ENCODE measurements at places on chromosomes 5 and 9.

GRCh38 chr5:156974328-156974727 is 11.3 kb upstream of the TIMD4 start:
- DNase-seq = no peak

- DNase-seq = no peak
Measured at GRCh38 chr9:16801871-16802466, 68.5 kb downstream of the BNC2 start.

DNA sequence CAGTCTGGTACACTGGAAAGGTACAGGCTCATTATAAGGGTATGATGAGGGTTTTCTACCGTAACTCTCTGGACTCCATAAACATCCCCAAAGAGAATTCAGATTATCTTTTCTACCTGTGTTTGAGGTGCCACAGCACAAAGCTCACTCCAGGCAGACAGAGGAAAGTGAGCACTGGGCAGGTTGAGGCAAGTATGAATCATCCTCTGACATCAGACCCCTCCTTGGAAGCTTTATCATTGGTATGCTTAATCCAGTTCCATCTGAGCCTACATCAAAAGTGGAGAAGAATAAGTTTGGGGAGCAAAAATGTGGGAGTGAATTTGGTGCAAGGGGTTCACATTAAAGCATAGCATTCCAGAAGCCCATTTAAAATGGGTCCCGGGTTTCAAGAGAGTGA is 21.7 kb downstream of the C9orf152 start:
- DNase-seq = no peak

- DNase-seq = no peak
Measured at GRCh38 chr5:35214051-35214450, 16.2 kb downstream of the PRLR start.

DNA sequence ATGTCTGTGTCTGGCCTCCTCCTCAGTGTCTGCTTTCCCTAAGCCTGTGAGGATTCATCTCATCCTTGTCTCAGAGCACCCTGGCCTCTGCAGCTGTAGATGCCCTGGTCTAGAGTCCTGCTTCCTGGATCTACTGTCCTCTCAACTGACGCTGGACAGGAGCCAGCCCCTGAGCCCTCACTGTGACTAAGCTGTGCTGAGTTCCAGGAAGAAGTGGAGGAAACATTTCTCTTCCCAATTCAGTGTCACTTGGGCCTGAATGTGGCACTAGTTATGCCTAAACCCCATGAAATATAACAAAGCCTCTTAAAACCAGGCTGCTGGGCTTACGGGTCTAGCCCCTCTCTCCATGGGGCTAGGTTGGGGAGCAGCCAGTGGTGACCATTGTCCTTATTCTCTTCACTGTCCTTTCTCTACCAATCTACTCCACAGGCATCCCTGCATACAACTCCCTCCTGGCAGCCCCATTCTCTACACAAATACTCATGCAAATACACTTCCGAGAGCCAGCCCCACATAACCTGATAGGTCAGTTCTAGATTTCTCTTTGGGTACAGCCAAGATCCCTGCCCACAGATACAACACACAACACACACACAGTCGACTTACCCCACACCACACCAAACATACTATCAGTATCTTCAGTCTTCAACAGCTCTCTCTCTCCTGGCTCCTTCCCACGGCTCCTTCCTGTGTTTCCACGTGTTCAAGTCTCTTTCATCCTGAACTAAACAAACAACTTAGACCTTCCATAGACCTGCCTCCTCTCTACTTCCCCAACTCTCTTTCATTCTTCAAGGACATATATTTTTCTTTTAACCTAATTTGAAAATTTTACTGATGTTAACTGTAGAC is 220.8 kb downstream of the SNX18 start:
- no peak for DNase-seq

DNA sequence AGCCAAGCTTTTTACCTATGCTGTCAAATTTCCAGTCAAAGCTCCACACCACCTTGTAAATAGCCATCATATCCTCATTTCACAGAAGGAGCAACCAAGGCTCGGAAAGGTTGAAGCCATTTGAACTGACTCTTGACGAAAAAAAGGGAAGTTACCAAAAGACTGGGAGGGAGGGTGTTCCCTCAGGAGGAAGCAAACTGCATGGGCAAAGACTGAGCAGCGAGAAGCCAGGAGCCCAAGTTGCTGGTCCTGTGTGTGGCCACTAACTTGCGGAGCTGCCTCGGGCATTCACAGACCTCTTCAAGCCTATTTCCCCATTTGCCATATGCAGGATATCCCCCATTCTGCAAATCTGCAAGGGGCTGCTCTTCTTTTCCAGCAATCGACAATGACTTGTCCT is 37.4 kb downstream of the TTLL11 start:
- no peak for DNase-seq

DNA sequence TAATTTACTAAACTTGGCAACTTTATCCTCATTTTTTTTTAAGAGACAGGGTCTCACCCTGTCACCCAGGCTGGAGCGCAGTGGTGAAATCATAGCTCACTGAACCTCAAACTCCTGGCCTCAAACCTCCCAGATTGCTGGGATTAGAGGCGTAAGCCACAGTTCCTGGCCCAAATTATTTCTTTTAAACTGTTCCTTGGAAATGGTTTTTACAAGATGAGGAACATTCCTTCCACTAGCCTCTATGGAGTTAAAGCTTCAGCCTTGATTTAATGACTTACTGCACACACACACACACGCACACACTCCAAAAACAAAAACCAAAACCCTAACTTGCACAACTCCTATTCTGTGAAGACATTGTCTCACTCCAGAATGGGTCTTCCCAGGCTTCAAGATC is 77.2 kb upstream of the TARS1 start:
- no peak for DNase-seq
